Effector memory CD8-positive, alpha-beta T cell (primary cell): ENCODE measurements at places on chromosomes 7 and 10.
A peak's percentile ranks its signal among the peaks of the same experiment; 100 is the strongest.

DNA sequence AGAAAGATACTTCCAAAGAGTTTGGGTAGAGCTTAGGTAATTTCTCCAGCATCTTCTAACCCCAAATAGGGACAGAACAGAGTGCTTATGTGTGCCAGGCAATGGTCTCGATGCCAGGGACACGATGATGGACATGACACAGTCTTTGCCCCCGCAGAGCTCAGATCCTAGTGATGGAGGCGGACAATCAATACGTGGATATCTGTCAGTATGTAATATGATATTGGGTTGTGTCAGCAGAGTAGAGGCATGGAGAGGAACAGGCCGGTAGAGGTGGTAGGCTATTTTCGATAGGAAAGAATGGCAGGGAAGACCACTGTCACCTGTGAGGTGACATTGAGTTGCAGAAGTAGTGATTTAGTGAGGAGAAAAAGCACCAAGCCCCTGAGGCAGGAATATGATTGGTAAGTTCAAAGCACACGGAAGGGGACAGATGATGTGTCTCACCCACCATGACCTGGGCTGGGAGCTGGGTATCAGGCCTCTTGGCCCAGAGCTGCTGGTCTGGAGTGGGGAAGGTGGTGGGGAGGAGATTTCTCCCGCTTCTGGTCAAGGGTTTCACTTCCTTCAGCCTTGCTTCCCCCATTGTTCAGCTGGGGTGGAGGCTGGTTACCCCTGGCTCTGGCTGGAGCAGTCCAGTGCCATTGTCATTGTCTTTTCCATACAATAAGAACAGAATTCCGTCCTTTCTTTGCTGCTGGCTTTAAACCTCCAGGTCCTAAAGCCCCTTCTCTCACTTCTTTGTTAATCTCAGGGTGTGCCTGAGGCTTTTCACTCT, 36.0 kb upstream of the SRGN start:
- no peak overlapping the region for H3K4me3 ChIP-seq
- no peak for DNase-seq
- H3K27ac ChIP-seq, result peak overlapping the region; percentile 65
- H3K27me3 ChIP-seq, result no peaks in the 10 kb centered on the region

- H3K36me3 ChIP-seq, result no peaks in the 10 kb centered on the region
- H3K27ac ChIP-seq, result no peak overlapping the region
- H3K4me1 ChIP-seq, result no peaks in the 10 kb centered on the region
- H3K27me3 ChIP-seq, result peaks cover 28% of the 10 kb centered on the region
Measured at GRCh38 chr7:51311166-51311565, 5.4 kb downstream of the COBL start.

GRCh38 chr10:58644311-58644710, 131.6 kb downstream of the BICC1 start:
- H3K4me1 ChIP-seq, result no peaks in the 10 kb centered on the region
- DNase-seq, result no peak
- H3K36me3 ChIP-seq, result no peaks in the 10 kb centered on the region
- H3K4me3 ChIP-seq, result no peak overlapping the region
- peaks cover 10% of the 10 kb centered on the region for H3K27me3 ChIP-seq

GRCh38 chr7:128913870-128914565, 3.5 kb upstream of the KCP start:
- peak overlapping the region; percentile 47 for H3K4me3 ChIP-seq
- no peak for DNase-seq
- H3K27me3 ChIP-seq, result peaks cover 97% of the 10 kb centered on the region
- H3K27ac ChIP-seq, result no peak overlapping the region
- peaks cover 9% of the 10 kb centered on the region for H3K4me1 ChIP-seq

DNA sequence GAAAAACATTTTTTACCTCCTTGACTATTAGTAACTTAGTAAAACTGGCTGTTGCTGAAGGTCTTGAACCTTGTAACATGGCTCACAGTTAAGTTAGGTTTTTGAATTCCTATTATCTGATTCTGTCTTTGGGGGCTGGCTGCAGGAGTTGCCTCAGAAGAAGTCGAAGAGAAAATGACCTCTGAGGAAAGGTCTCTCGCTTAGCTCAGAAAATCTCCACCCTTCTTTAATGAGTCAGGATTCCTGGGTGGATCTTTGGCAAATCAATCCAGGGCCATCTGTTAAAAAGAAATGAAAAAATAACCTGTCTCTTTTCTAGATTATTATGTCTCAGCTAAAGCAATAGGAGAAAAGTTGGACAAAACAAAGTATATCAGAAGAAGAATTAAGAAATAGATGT, 267.8 kb upstream of the SEMA3C start:
- no peaks in the 10 kb centered on the region for H3K27me3 ChIP-seq
- H3K36me3 ChIP-seq, result no peaks in the 10 kb centered on the region
- H3K4me1 ChIP-seq, result no peaks in the 10 kb centered on the region
- no peak for DNase-seq
- H3K4me3 ChIP-seq, result no peak overlapping the region
